ENCODE measurements at places on chromosomes 3 and 15.

GRCh38 chr15:71469413-71469812 lies 340.9 kb upstream of the NR2E3 start:
- peak; percentile 92 for DNase-seq

DNA sequence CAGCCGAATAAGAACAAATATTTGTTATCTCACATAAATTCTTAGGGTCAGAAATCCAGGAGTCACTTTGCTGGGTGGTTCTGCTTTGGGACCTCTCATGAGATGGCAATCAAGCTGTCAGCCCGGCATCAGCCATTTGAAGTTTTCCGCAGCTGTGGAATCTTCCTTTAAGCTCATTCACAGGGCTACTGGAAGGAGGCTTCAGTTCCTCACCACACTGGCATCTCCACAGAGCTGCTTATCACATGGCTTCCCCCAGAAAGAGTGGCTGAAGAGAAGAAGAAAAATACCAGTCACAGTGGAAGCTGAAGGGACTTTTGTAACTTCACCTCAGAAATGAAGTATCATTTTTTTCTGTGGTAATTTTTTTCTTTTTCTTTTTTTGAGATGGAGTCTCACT lies 267.7 kb downstream of the CHL1 start:
- DNase-seq: no peak

DNA sequence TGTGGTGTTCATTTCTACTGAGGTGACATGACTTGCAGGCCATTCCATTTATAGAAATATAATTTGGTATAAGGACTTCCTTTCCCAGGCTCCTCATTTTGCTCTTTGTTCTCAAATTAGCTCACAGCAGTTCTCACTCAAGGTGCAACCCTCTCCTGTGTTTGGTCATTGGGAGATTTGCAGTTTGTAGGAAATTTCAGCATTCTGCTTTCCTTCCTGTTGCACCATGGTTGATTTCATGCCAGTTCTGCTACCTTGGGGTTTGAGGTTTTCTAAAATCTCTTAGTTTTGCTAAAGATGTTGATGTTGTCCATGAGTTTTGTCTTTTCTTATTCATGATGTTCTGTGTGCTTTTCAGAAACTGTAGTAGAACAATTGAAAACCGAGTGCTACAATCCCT lies 65.7 kb upstream of the PROK2 start:
- no peak for DNase-seq

- DNase-seq: no peak
Observed at GRCh38 chr15:26287381-26287780, 424.3 kb upstream of the ATP10A start.

DNA sequence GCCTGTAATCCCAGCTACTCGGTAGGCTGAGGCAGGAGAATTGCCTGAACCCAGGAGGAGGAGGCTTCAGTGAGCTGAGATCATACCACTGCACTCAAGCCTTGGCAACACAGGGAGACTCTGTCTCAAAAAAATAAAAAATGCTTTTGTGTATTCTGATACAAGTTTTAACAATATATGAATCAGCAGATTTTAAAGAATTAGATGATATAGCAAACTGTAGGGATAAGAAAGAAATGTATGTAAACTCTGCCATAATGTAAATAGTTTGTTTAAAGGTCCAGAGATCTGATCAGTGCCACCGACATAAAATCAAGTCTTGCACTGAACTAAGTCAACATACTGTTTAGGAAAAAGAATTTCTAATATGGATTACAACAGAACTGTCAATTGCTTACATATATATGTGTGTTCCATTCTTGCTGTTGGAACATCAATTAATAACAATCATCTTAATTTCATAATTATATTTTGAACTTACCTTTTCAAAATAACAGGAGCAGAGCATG lies 208.3 kb downstream of the NEK10 start:
- no peak for DNase-seq

- no peak for DNase-seq
Observed at GRCh38 chr15:64854526-64854925, 12.8 kb downstream of the PLEKHO2 start.

GRCh38 chr3:196749125-196749524 lies 9.5 kb downstream of the PAK2 start:
- DNase-seq: no peak

DNA sequence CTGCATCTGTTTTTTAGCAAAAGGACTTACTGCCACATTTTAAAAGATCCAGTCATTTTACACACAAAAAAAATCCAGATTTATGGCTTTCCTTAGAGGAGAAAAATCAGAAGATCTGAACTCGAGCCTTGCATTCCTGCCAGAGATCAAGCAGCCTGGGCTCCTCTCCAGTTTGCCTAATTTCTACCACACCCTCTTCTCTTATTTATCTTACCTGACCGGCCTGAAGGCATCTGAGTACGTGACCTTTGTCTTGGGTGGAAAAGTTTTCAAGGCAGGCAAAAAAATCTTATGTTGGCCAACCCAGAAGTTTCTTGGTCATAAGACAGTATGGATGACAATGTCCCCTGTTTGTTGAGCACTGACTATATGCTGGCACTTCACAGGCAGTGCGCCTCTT lies 60.3 kb downstream of the CHRD start:
- no peak for DNase-seq

DNA sequence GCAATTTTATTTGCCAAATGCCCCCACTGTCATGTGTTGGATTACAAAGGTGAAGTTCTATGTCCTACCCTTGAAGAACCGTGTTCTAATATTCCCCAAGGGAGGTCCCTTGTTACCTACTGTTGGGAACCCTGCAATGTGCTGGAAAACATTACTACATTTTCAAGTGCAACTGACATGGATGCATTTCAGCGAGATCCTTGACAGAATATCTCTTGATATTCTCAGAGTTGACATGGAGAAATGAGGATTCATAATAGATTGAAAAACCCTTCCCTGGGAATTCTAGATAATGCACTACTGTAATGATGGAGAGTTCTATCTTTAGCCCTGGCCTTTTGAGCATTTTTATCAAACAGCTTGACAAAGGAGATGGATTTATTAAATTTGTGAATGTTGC lies 397.4 kb downstream of the FEZF2 start:
- DNase-seq: no peak

- no peak for DNase-seq
Observed at GRCh38 chr3:72950372-72950771, 46.2 kb upstream of the PPP4R2 start.

DNA sequence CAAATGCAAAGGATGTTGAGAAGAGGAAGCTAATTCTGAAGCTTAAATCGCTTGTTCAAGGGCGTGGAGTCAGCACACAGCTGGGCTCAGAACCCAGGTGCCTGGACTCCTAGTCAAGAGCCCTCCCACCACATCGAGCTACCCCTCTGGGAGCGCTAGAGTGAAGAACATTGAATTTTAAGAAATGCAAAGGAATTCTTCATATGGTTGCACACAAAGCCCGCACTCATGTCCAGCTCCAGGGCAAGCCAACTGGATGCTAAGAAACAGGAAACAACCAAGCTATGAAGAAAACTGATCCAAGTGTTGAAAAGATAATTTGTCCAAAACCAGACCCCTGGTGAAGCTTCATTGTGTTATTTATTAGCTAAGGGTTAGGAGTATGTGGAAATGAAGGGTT lies 122.3 kb downstream of the ALDH1A2 start:
- DNase-seq: no peak

DNA sequence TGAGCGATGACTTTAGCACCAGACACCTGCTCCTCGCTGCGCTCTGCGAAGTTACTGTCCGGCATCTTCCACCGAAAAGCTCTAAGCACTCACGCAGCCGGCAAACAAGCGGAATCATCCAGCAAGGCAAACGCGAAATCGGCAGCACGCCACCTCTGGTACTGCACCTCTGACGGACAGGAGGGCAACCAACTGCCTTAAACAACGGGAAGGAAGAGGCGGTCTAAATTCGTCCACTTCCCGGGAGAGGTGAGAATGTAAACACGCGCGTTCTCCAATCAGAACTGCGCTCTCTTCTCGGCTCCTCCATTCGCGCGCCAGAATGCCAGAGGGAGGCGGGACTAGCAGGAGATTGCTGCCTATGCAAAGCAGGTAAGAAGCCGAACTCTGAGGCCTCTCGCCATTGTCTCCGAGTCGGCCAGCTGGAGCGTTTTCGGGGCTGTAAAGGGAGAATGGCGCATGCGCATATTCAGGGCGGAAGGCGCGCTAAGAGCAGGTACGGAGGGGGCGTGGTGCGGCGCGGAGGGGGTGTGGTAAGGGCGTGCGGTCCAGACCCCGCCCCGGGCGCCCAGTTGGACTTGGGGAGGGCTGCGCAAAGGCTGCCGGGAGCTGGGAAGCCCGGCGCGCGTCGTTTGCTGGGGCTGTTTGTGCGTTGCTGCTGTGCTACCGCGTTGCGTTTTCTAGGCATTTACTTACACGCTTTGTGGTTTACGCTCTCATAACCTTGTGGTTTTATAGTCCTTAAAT lies at the start of the genes BTD and HACL1:
TSS of gene BTD (plus strand) at position 347 of the 747 bp plus-strand sequence. CDS start 33,695 bp downstream, outside the sequence.
TSS of gene HACL1 (minus strand) at position 171 of the 747 bp plus-strand sequence. CDS start at position 65, 106 bp downstream.
- DNase-seq: peak; percentile 98

- DNase-seq: no peak
Observed at GRCh38 chr3:126028096-126028495, 55.8 kb downstream of the SLC41A3 start.

DNA sequence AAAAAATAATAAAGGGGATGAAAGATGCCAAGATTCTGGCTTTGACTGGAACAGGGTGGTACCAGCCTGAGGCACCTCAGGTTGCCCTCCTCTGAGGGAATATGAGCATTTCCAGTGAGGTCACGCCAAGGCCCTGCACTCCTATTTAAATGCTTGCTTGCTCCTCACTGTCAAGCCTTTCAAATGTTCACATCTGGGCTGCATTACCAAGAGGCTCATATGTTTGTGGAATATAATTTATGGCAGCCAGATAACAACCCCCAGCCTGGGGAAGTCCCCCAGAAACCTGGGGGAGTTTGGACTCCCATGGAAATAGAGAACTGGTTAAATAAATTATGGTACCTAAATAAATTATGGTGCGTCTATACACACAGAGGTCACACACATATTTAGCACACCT lies 88.4 kb downstream of the FRMD4B start:
- DNase-seq: no peak

DNA sequence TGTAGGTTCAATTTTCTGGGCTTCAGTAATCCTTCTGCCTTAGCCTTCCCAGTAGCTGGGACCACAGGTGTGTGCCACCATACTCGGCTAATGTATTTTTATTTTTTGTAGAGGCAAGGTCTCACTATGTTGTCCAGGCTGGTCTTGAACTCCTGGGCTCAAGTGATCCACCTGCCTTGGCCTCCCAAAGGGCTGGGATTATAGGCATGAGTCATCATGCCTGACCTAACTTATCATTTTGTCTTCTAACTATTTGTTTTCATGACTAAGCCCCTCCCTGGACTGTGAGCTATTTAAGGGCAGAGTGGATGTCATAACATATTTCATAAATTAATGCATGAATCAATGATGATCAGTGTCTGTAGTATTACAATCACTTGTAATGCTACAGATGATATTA lies 56.1 kb upstream of the PIAS1 start:
- no peak for DNase-seq

GRCh38 chr3:171228240-171228639 lies 201.7 kb upstream of the SLC2A2 start:
- no peak for DNase-seq

DNA sequence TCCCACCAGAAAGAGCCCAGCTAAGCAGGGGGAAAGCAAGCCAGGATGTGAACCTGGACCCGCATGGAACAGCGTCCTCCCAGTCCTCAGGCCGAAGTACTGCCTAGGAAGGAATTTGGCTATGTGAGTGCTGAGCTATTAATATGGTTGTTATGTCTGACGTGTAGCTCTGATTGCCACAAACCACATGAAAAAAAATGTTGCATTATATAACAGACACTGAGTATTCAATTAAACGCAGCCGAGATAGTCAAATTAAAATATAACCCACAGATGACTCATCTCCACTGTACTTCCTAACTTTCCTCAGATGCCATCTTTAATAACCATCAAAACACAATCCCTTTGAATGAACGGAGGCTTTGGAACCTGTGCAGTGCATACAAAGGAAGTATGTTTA lies 111.1 kb downstream of the GABRB3 start:
- no peak for DNase-seq
